ENCODE measurements at places on chromosomes 2 and 18.

DNA sequence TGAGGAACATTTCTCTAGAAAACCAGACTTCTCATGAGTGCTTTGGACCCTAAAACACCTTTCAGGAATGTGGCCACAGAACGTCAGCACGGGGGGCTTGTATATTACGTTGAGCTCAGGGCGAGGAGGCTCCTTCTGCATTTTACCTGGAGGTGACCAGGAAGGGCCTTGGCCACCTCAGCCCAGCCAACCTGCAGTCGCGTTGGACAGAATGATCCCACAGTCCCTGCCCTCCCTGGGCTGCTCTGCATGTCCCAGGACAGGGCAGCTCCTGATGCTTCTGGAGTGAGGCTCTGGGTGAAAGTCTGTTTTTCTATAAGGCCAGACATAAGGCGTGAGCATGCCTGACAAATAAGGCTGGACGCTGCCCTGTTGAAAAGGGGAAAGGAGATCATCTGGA is 121.9 kb downstream of the NDUFA10 start:
- DNase-seq = no peak

GRCh38 chr2:10257500-10258147 is 45.1 kb upstream of the HPCAL1 start:
- no peak for DNase-seq

- DNase-seq = no peak
Observed at GRCh38 chr2:178266445-178266844, 72.1 kb downstream of the OSBPL6 start.

- DNase-seq = no peak
Observed at GRCh38 chr2:225399504-225399903, at the start of gene NYAP2. Gene NYAP2, plus strand, starts transcription at chr2:225399710. Its CDS starts 9,171 bp downstream, at chr2:225408881.
